ENCODE measurements at places on chromosomes 2 and 18.

DNA sequence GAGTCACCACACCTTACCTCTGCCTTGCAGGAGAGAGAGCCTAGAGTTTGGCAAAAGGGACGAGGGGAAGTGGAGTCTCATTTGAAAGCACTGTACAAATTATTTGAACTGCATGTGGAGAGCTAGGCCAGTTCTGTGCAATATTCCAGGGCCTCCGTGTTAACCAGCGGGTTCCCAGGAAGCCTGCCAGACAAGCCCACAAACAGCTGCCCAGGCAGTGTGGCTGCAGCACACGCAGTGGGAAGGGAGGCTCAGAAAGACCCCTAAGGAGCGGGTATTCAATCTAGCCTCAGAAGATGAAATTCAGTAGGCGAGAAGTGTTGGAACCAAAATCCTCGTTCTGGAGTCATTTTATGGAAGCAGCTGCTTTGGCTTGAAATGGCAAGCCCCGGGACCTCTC, 30.7 kb downstream of the CNGA3 start:
- DNase-seq = no peak

DNA sequence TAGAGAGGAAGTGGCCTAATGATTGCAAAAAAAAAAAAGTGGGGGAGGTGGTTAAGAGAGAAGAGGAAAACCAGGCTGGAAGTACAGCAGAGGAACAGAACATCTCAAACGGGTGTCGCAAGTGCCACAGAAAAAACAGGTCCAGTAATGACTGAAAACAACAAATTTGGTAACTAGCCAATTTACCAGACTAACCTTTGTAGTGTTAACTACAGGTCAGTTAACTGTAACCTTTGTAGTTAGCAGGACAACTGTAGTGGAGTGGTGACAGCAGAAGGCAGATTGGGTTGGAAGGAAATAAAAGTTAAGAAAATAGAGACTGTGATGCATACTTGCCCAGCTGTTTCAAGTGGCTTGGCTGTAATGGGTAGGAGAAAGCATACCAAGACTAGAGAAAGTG, 91.4 kb upstream of the CHST9 start:
- DNase-seq = no peak

GRCh38 chr2:191230174-191230573, 15.0 kb upstream of the MYO1B start:
- DNase-seq = no peak

DNA sequence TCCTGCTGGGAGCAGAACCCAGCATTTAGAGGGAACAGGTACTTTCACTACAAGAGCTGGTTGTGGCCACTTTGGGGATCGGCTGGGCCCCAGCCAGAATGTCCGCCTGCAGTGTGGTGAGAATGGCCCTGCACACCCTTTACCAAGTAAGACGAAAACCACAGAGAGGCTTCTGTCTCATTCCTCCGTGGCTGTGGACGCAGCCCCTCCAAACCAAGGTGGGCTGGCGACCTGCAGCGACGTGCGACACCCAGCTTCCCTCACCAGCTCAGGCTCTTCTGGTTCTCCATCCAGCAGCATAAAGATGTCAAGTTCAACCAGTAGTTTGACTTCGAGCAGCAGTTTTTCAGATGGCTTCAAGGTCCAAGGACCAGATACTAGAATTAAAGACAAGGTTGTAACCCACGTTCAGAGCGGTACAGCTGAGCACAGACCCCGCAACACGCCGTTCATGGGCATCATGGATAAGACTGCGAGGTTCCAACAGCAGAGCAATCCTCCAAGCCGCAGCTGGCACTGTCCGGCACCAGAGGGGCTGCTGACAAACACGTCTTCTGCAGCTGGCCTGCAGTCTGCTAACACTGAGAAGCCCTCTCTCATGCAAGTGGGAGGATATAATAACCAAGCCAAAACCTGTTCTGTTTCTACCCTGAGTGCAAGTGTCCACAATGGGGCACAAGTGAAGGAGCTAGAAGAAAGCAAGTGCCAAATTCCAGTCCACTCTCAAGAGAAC, 56.2 kb downstream of the WDSUB1 start:
- no peak for DNase-seq

- DNase-seq = no peak
Observed at GRCh38 chr2:19536136-19536535, 177.7 kb upstream of the OSR1 start.

- DNase-seq = no peak
Observed at GRCh38 chr2:197238043-197238365, 72.6 kb downstream of the ANKRD44 start.

GRCh38 chr18:79299711-79300110, 96.0 kb upstream of the NFATC1 start:
- no peak for DNase-seq

DNA sequence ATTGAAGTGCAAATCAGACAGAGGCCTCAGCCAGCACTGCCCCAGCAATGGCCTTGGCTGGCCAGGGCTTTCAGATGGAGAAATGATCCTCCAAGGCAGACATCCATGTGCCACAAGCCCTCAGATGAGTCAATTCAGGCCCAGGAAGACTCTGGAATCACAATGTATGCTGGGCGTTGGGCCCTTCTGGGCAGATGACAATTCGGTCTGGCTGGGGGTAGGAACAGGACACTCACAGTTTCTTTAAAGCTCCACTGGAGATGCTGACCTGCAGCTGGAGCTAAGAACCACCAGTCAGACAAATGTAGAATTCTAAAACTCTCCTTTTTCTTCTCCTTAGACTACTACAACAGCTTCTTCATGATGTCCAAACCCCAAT, 7.1 kb upstream of the CRYGC start:
- DNase-seq = no peak

DNA sequence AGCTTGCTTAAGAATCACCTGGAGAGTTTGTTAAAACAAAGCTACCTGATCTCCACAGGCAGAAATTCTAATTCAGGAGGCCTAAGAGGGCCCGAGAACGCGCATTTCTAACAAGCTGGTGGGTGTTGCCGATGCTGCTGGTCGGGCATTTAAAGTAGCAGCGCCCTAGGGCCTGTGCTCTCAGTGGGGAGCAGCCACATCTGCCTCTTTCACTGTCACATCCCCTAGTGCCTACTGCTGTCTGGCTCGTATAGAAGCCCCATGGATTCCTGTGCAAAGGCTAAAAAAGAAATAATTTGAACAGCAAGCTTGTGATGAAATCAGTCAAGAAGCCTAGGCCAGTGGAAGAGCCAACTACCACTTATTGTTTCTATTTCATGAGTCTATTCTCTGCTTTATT, 126.7 kb upstream of the SMIM21 start:
- DNase-seq = no peak

DNA sequence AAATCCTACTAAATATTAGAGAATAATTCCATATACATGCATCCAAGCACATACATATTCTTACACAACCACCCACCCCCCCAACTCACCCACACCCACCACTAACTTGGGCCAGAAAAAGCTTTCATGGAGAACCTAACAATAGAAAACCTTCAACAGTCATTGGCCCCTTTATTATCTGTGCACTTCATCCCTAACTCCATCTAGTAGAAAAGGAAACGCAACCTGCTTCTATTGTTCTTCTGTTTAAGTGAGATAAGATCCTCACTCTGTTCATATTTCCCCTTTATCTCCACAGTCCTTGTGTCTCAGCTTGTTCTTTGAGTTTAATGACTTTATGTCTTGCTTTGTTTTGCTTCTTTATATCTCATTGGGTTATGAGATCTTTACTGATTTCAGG, 1740.2 kb upstream of the CELF4 start:
- no peak for DNase-seq

GRCh38 chr2:109531896-109532727, 81.7 kb downstream of the SEPTIN10 start:
- DNase-seq = no peak

DNA sequence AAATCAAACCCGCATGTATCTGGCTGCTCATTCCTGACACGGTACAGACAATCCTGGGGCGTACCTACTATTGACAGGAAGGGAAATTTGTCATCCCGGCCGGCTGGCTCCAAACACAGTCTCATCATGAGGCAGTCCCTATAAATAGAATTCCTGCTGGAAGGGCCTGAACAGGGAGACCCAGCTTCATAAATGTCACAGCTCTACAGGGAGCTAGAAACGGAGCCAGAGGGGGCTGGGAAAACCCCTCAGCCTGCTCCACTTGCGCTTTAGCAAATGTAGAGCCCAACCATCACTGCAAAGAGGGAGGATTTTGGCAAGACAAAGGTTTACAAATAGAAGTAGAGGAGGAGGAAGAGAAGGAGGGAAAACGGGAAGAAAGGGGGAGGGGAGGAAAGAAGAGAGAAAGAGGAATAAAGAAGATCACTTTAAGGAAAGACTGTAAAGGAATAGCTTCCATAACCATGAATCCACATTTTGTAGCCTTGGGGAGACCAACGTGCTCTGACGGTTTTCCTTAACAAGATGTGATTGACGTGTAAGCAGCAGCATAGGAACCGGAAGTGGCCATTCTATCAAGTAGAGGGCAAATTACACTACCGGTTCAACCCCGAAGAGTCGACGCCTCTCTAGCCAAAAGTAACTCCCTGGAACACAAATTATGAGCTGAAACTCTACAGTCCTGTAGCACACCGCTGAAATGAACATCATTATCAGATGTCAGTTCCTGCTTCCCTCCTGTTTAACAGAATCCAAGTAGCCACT, 56.8 kb upstream of the TTN start:
- DNase-seq = no peak

- DNase-seq = no peak
Observed at GRCh38 chr2:229412686-229413085, 141.6 kb upstream of the PID1 start.

DNA sequence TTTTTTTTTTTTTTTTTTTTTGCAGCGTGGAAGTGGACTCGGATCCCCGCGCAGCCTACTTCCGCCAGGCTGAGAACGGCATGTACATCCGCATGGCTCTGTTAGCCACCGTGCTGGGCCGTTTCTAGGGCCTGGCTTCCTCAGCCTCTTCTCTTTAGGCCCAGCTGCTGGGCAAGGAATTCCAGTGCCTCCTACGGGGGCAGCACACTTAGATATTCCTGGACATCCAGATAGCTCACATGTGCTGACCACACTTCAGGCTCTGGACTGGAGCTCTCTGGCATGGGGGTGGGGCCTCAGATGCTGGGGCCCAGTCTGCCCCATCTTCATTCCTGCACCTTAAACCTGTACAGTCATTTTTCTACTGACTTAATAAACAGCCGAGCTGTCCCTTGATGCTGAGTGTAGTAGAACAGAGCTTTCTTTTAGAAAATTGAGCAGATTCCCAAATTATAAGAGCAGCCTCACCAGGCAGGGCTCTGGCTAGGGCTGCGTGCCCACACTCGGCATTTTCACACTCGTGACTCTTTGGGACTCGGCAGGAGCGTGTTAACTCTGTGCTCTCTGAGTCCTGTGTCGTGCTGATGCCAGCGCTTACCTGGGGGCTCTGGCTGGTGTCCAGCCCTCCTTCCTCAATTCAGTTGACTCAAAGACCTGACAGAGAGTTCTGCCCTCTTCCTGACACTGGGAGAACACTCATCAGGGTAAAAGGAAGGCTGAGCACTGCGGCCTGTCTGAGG, 19.3 kb downstream of the SLC30A3 start:
- DNase-seq = no peak

DNA sequence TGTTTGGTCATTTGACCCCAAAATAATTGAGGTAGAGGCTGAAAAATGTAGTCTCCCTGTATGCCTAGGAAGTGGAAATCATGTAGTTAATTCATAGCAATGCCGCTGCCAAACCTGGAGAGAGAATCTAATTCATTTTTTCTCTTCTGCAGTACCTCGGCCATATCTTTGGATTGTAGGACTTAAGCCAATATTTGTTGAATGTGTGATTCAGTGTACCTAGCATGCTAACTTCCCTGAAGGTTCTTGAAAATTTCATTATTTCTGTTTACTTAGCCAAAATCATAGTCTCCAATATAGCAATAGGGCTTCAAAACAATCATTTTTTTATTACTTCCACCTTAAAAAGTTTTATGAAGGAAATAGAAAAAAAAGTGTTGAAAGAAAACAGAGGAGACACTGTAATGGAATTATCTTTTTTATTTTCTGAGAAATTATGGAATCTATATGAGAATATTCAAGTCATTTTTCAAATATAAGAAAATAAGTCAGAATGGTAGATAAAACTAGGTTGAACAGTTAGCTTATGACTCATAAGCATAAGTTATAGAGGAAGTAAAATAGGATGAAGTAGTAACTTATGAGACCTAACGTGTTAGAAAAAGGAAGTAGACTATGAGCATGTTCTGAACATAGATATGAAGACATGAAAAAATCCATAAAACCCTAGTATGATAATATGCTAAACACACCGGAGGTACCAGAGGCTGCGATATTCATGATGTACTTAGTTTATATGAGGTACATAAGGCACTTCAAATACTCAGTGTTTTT, 35.2 kb upstream of the CDH19 start:
- no peak for DNase-seq

DNA sequence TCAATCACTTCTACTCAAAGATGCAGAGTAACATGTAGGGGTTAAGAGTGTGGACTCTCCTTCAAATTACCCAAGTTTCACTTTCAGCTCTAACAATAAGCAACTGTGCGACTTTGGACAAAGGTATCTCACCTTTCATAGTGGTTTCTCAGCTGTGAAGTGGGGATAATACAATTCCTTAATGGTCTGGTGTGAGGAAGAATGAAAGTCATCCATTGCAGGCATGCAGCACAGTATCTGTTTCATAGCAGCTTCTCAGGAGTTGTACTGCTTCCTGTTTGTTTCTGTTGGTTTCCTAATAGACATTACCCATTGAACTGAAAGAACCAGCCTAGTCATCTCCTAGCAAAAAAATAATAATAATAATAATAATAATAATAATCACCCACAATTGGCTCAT, 74.4 kb downstream of the DDX18 start:
- no peak for DNase-seq

DNA sequence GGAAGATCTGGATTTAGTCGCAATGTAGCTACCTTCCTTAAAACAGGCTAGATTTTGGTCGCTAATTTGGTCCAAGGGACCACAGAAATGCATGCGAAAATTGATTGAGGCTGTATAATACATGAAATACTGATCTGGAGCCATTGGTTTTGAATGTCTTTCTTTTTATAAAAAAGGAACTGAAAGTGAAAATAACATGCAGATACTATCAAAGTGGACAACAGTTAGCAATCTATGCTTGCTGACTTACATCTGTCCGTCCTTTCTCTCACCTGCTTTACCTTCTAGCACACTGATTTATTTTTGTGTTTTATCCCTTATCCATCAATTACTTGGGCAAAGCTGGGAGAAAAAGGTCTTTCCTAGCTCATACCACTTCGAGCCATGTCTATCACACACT, 1459.8 kb upstream of the ACVR2A start:
- no peak for DNase-seq

DNA sequence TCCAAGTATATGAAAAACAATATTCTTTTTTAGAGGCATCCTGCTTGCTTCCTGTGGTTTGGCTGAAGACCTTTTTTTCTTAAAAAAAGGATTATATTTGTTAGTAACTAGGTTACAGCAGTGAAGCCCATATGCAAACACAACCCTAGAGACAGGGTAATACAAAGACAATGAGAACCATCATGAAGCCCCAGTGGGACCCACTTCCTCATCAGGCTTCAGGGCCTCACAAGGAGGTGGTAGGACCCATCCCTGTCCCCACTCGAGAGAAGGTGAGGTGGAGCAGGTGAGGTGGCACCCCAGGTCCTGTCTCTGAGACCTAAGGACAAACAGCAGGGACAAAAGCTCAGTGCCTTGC, 80.3 kb downstream of the EDAR start:
- DNase-seq = no peak

Data from G401 (cell line).